ENCODE measurements at places on chromosomes 6 and 20. TPM values are rescaled to one million over a fixed set of nuclear protein-coding genes. Genes with fewer than 3 reads are reported as not detected.

Gene SLC35F1
- not detected for total RNA-seq

Gene ZBTB46
- not detected for total RNA-seq

Gene MYB
- total RNA-seq, result 18.4 TPM

Gene HRH3
- not detected for total RNA-seq

Gene SPATS1
- total RNA-seq, result not detected

Gene PRKN
- 0.48 TPM for total RNA-seq

Gene BPIFB1
- not detected for total RNA-seq

Gene NRN1
- 10.8 TPM for total RNA-seq

Gene MACROD2
- 0.86 TPM for total RNA-seq

Gene ULBP2
- not detected for total RNA-seq

Gene KCNK5
- 0.24 TPM for total RNA-seq

Gene MUC21
- not detected for total RNA-seq

Gene B4GALT5
- 16.2 TPM for total RNA-seq

Gene PHF20
- total RNA-seq, result 76.7 TPM

Gene ENPP3
- 7.1 TPM for total RNA-seq

GRCh38 chr20:24587384-24588046 is 118.1 kb downstream of the SYNDIG1 start:
- no peak overlapping the region for H3K4me3 ChIP-seq
- H3K36me3 ChIP-seq, result no peaks in the 10 kb centered on the region
- no peaks in the 10 kb centered on the region for H3K27me3 ChIP-seq
- no peak for DNase-seq
- no peaks in the 10 kb centered on the region for H3K4me1 ChIP-seq

DNA sequence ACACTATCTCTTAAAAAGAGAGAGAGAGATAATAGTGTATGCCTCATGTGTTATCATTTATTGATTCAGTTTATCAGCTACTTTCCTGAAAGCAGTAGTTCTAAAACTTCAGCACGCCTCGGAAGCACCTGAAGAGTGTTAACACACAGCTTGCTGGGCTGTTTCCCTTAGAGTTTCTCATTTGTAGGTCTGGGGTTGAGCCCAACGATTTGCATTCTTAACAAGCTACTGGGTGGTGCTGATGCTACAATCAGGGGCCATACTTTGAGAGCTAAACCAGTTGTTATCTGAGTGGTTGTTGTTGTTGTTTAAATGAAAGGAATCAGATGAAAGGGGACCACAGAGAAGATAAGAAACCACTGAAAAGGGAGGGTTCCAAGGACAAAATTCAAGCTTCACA is 32.6 kb downstream of the SIM1 start:
- no peak for DNase-seq
- H3K4me3 ChIP-seq, result no peak overlapping the region
- no peaks in the 10 kb centered on the region for H3K27me3 ChIP-seq
- no peaks in the 10 kb centered on the region for H3K4me1 ChIP-seq
- no peaks in the 10 kb centered on the region for H3K36me3 ChIP-seq
- H3K27ac ChIP-seq, result no peak overlapping the region

DNA sequence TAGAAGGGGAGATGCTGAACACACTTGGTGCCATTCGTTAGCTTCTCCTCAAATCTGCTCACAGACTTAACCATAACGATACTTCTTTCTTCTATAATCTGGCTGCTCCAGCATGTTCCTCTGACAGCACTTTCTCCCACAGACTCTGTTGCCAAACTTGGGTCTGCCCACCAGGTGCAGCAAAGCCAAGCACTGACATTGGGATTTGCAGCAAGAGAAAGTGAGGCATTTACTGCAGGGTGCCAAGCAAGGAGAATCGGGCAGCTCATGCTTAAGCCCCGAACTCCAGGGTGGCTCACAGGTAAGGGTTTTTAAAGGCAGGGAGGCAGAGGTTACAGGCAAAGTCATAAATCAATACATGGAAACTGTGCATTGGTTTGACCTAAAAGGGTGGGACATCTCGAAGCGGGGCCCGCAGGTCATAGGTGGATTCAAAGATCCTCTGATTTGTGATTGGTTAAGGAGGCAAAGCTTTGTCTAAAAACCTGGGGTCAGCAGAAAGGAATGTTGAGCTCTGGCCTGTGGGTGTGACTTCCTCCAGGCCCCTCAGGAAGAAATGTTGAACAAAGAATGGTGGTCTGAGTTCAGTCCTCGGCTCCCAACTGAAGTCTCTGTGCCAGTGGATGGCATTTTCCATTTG is 25.1 kb upstream of the PNPLA1 start:
- no peaks in the 10 kb centered on the region for H3K4me1 ChIP-seq
- no peak for DNase-seq
- no peak overlapping the region for H3K27ac ChIP-seq

DNA sequence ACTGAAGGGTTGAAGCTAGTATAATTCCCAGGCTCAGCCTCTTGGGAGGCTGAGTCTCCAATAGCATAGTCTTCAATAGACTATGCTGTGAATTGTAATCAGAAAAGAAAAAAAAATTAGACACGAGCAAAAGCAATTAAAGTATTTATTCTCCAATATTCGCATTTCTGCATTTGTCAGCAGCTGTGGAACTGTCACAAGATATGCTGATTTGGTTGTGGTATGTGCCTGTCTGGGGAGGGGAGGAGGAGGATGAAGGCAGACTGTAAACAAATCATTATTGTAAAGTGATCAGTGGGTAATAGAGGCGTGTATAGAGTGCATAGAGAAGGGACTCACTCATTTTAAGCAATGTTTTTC is 10.1 kb upstream of the BICRAL start:
- no peaks in the 10 kb centered on the region for H3K36me3 ChIP-seq
- H3K4me3 ChIP-seq, result peak overlapping the region; percentile 50
- no peak for DNase-seq
- H3K4me1 ChIP-seq, result peaks cover 67% of the 10 kb centered on the region
- peak overlapping the region; percentile 91 for H3K27ac ChIP-seq
- H3K27me3 ChIP-seq, result no peaks in the 10 kb centered on the region

- H3K27ac ChIP-seq, result peak overlapping the region; percentile 96
- no peaks in the 10 kb centered on the region for H3K36me3 ChIP-seq
- peak overlapping the region; percentile 91 for H3K4me3 ChIP-seq
- DNase-seq, result no peak
- no peaks in the 10 kb centered on the region for H3K27me3 ChIP-seq
Measured at GRCh38 chr20:17969278-17969883, 563 bp downstream of the MGME1 start.

GRCh38 chr20:35084998-35085397 is 7.6 kb downstream of the TRPC4AP start:
- H3K27ac ChIP-seq, result no peak overlapping the region
- peaks cover 11% of the 10 kb centered on the region for H3K4me1 ChIP-seq
- no peak for DNase-seq
- no peak overlapping the region for H3K4me3 ChIP-seq
- no peaks in the 10 kb centered on the region for H3K27me3 ChIP-seq

DNA sequence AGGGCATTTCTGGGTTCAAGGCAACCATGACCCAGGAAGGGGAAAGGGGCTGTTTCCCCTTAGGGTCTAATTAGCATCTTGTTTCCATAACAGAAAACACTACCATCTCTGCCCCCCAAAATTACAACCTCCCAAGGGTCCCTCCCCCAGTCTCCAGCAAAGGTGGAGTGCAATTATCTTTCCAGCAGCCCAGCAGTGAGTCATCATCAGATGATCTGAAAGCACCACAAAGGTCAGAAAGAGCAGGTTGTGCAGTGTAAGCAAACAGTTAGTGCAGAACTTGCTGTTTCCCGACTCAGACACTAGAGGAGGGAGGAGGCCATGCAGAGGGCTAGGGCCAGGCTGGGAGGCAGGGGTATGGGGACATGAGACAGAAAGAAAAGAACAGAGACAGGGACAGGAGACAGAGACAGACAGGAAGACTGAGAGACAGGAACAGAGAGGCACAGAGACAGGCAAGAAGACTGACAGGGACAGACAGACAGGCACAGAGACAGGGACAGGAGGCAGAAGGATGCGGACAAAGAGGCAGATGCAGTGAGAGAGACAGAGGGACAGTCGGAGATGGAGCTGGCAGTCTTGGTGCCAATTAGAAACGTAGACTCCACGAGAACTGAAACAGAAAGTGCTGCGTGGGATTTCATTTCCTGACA is 62.5 kb downstream of the PYGB start:
- peak; percentile 20 for DNase-seq
- H3K27ac ChIP-seq, result peak overlapping the region; percentile 31
- peaks cover 8% of the 10 kb centered on the region for H3K4me1 ChIP-seq
- H3K27me3 ChIP-seq, result no peaks in the 10 kb centered on the region
- no peaks in the 10 kb centered on the region for H3K36me3 ChIP-seq

DNA sequence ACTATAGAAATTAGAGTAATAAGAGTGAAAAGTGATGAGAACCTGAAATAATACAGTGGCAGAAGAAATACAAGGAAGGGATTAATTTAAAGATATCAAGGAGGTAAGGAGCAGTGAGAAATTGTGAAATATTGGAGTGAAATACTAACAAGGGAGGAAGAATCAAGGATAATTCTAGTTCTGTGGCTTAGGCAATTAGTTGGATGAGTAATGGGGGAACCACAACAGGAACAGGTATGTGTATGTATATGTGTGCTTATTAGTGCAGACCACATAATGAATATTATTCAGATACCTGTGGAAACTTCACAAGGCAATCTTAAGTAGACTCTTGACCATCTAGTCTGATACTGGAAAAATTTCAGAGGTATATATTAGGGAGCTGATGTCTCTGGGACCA is 143.3 kb downstream of the TINAG start:
- no peaks in the 10 kb centered on the region for H3K27me3 ChIP-seq
- no peak for DNase-seq
- H3K4me3 ChIP-seq, result no peak overlapping the region
- no peaks in the 10 kb centered on the region for H3K4me1 ChIP-seq

DNA sequence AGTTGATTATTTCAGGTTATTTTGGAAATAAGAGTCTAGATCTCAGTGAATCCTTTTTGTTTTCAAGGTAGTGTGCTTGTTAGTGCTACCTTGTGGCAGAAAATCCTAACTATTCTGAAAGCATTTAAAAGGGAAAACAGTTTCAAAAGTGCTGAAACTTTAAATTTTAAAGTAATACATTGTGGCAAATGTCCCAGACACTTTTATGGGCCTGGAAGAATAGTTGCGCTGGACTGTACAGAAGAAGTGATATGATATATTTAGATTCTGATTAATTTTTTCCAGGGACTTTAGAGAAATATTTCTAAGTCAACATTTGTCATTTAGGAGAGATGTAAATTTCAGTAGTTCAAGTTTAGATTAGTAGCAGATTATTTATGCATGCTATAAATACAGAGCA is 96.7 kb upstream of the BMP5 start:
- no peaks in the 10 kb centered on the region for H3K36me3 ChIP-seq
- H3K27me3 ChIP-seq, result no peaks in the 10 kb centered on the region
- no peaks in the 10 kb centered on the region for H3K4me1 ChIP-seq
- H3K27ac ChIP-seq, result no peak overlapping the region
- no peak for DNase-seq

- H3K4me3 ChIP-seq, result no peak overlapping the region
- no peaks in the 10 kb centered on the region for H3K4me1 ChIP-seq
- H3K27me3 ChIP-seq, result peaks cover 7% of the 10 kb centered on the region
- no peak for DNase-seq
- no peaks in the 10 kb centered on the region for H3K36me3 ChIP-seq
Measured at GRCh38 chr6:27608916-27609883, 136.3 kb upstream of the ZNF184 start.

GRCh38 chr6:6681075-6681849 is 92.7 kb downstream of the LY86 start:
- H3K27ac ChIP-seq, result no peak overlapping the region
- H3K4me3 ChIP-seq, result no peak overlapping the region
- H3K36me3 ChIP-seq, result no peaks in the 10 kb centered on the region
- DNase-seq, result no peak
- H3K4me1 ChIP-seq, result no peaks in the 10 kb centered on the region
- H3K27me3 ChIP-seq, result no peaks in the 10 kb centered on the region

GRCh38 chr6:41426888-41427641 is 91.7 kb downstream of the NCR2 start:
- peak overlapping the region; percentile 27 for H3K4me3 ChIP-seq
- peaks cover 25% of the 10 kb centered on the region for H3K4me1 ChIP-seq
- DNase-seq, result no peak
- no peaks in the 10 kb centered on the region for H3K36me3 ChIP-seq

GRCh38 chr6:25962149-25963127 is at the start of gene TRIM38:
TRIM38 (plus strand) TSS chr6:25962802; CDS start chr6:25966523, 3,721 bp downstream.
- DNase-seq, result peak; percentile 85
- H3K4me1 ChIP-seq, result peaks cover 61% of the 10 kb centered on the region
- peaks cover 8% of the 10 kb centered on the region for H3K36me3 ChIP-seq
- peak within 1 kb of the TSS; percentile 73 for H3K4me3 ChIP-seq

GRCh38 chr6:37052027-37052628 is 46.7 kb downstream of the FGD2 start:
- no peak for DNase-seq
- peaks cover 46% of the 10 kb centered on the region for H3K4me1 ChIP-seq
- no peak overlapping the region for H3K4me3 ChIP-seq
- no peaks in the 10 kb centered on the region for H3K36me3 ChIP-seq
- H3K27me3 ChIP-seq, result no peaks in the 10 kb centered on the region

DNA sequence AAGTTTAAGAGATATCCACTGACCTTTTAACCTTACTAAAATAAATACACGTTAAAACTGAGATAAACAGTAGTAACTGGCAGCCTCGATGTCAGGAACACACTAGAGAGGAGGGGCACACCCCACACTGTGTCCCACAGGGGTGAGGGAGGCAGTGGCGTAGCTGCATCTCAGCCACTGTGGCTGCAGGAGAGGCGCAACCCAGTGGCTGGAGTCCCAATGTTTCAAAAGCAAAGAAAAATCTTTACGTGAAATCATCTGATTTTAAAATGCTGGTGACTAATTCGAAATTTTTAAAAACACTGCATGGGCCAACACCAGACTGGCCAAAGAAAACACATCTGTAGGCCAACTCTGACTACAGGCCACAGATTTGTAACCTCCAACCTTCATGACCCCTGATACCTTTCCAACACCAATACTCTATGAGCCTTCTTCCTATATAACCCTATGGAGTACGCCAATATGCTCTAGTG is 54.7 kb downstream of the TRAM2 start:
- no peaks in the 10 kb centered on the region for H3K36me3 ChIP-seq
- H3K27ac ChIP-seq, result no peak overlapping the region
- H3K27me3 ChIP-seq, result no peaks in the 10 kb centered on the region

- peaks cover 12% of the 10 kb centered on the region for H3K36me3 ChIP-seq
- peak overlapping the region; percentile 62 for H3K27ac ChIP-seq
- no peak overlapping the region for H3K4me3 ChIP-seq
Measured at GRCh38 chr20:56460459-56460858, 8.0 kb upstream of the RTF2 start.

GRCh38 chr20:58720890-58721289 is 28.3 kb downstream of the NPEPL1 start:
- H3K4me1 ChIP-seq, result no peaks in the 10 kb centered on the region
- H3K36me3 ChIP-seq, result no peaks in the 10 kb centered on the region
- no peak overlapping the region for H3K27ac ChIP-seq
- H3K4me3 ChIP-seq, result no peak overlapping the region

- no peak for DNase-seq
- H3K27me3 ChIP-seq, result no peaks in the 10 kb centered on the region
- H3K4me3 ChIP-seq, result no peak overlapping the region
- H3K36me3 ChIP-seq, result no peaks in the 10 kb centered on the region
- H3K27ac ChIP-seq, result no peak overlapping the region
- no peaks in the 10 kb centered on the region for H3K4me1 ChIP-seq
Measured at GRCh38 chr6:137246791-137247202, 27.6 kb upstream of the IFNGR1 start.

GRCh38 chr6:132498638-132499037 is 14.3 kb downstream of the STX7 start:
- no peaks in the 10 kb centered on the region for H3K4me1 ChIP-seq
- no peak for DNase-seq
- no peak overlapping the region for H3K4me3 ChIP-seq
- H3K36me3 ChIP-seq, result no peaks in the 10 kb centered on the region
- no peaks in the 10 kb centered on the region for H3K27me3 ChIP-seq
- no peak overlapping the region for H3K27ac ChIP-seq

- no peak for DNase-seq
- no peaks in the 10 kb centered on the region for H3K27me3 ChIP-seq
- H3K36me3 ChIP-seq, result no peaks in the 10 kb centered on the region
- H3K4me3 ChIP-seq, result no peak overlapping the region
- H3K27ac ChIP-seq, result no peak overlapping the region
Measured at GRCh38 chr20:21257192-21257591, 45.9 kb upstream of the XRN2 start.

Measured in naive thymus-derived CD4-positive, alpha-beta T cell (primary cell).